ENCODE measurements at places on chromosomes 12 and 14.

- DNase-seq, result no peak
Observed at GRCh38 chr12:120539303-120539702, 5.1 kb downstream of the RNF10 start.

DNA sequence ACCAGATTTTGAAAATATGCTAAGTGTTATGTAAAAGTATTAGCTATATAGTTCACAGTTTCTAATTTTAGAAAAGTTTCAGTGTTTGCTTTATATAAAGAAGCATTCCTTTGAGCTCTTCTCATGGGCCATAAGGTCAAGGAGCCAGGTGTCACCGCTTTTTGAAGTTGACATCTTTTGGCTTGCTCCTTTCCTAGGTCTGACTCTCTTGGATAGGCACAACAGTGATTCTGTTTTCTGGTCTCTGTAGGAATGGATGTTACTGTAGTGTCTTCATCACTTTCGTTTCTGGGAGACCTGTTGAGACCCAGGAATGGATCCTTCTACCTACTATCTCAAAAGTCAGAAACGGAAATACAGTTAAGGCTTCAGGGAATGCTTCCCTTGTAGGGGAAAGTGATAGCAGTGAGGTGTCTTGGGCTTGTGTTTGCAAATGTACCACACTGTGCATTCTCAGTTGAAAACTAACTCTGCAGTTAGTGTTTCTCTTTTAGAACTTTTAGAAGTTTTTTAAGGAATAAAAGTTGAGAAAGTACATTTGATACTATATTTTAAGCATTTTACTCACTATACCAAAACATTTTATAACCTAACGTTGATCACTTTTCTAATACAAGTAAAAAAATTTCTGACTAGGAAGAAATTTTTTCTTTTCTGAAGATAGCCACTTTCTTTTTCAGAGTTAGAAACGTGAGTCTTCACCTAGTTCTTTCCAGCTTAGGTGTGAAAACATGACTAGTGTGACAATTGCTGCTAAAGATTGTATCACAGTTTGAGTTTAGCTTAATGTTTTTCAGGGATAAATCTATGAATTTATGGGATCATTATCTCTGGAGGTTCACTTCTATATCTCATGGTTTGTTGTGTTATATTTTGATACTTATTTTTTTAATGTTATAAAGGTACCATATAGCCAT, 20.8 kb downstream of the VRK1 start:
- DNase-seq, result no peak

DNA sequence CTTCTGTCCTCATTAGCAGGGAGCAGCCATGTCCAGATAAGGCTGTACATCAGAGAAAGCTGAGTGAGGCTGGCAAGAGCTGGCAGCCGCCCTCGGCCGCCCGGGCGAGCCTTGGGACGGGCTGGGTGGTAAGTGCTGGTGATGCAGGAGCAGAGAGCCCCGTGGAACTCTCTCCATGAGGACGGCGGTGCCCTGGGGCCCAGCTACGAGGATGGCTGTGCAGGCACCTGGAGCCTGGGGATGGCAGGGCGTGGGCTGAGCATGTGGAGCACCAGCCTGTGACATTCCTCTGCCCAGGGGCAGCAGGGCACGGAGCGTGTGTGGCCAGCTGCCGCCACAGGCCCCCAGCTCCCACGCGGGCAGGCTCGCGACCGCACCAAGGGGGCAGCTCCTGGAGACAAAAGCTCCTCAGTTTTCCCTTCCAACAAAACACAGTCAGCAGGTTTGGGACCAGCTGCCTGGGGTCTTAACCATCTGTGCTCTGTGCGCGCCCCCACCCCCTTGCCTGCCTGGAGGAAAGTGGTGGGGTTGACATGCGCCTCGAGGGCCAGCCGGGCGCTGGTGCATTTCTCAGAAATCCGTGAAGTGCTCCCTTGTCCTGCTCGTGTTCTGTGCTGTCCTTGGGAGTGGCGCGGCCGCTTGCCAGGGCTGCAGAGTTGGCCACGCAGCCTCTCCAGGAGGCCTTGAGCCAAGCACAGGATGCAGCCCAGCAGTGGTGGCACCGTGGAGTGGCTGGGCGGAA, 21.4 kb downstream of the PACS2 start:
- no peak for DNase-seq

DNA sequence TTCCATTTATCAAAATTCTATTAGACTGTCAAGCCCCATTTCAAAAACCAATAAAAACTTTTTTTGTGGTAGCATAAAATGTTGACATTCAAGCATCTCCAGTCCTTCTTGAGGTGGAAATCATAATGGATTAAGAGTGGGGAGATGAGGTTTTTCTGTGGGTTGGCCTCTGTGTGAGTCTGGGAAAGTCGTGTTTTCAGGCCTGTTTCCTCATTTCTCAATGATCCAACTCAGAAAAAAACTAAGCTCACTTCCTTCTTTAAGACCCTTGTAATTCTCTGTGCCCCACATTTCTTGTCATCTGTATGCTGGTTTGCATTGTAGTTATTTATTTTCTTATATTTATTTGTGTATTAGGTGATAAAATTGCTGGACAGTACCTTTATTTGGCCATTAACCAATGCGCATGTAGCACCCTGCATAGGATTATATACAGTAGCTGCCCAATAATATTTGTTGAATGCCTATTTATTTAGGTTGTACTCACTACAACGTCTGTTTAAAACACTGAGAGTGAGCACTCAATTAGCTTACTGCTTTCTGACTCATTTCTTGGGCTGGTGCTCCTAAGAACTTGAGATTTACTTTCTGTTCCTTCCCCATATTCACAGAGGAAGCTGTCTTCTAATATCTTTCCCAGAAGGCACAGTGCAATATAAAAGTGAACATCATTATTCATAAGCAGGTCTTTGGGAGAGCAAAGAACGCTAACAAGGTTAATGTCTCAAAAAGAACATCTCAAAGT, 121.9 kb downstream of the DNAI7 start:
- DNase-seq, result no peak

- DNase-seq, result no peak
Observed at GRCh38 chr12:58576916-58577315, 343.4 kb downstream of the LRIG3 start.

DNA sequence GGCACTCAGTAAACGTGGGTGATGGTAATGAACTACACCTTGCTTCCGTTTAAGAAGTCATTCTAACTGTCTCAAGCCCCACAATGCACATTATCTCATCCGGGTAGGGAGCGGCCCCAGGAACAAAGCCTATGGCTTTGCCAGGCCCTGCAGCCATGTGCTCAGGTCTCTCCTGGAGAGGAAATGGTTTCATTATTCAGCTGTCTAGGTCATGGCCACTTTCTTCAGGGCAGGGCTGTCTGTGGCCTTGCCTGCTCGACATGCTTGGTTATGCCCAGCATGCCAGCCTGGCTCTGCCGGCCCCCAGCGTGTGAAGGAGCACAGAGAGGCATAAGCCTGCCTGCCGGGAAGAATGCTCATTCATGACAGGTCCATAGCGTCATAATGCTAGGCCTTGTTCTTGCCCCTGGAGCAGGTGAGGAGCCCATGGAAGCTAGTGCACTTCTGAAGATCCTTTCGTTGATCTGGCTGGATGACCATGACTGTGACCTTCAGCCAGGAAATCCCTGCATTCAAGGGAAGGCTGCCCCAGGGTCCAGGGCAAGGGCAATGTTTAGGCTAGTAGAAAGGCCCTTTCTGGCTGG, 26.3 kb upstream of the FOS start:
- no peak for DNase-seq

- no peak for DNase-seq
Observed at GRCh38 chr14:79426103-79426755, 785.1 kb downstream of the DIO2 start.

- no peak for DNase-seq
Observed at GRCh38 chr14:58088961-58089360, 63.1 kb downstream of the ARMH4 start.

- DNase-seq, result no peak
Observed at GRCh38 chr12:119176267-119177055, 2.3 kb upstream of the HSPB8 start.

GRCh38 chr12:90036637-90037036, 328.0 kb upstream of the ATP2B1 start:
- DNase-seq, result no peak

GRCh38 chr14:35682802-35683201, 126.3 kb downstream of the RALGAPA1 start:
- no peak for DNase-seq

DNA sequence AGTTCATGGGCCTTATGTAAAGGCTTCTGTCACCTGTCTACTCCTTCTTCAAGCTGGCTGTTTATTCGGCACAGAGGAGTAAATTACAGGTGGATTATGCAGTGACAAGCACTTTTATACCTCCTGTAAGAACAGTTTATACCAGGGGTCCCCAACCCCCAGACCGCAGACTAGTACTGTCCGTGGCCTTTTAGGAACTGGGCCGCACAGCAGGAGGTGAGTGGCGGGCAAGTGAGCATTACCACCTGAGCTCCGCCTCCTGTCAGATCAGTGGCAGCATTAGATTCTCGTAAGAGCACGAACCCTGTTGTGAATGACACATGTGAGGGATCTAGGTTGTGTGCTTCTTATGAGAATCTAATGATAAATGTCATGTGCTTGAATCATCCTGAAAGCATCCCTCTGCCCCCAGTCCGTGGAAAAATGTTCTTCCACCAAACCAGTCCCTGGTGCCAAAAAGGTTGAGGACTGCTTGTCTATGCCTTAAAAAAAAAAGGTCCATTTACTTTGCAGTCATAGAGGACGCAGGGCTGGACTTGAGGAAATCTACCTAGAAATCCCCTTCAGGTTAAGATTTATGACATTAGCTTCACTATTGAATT, 78.8 kb downstream of the ETV6 start:
- no peak for DNase-seq

GRCh38 chr12:122743895-122744525, 8.6 kb upstream of the DENR start:
- no peak for DNase-seq

- DNase-seq, result no peak
Observed at GRCh38 chr12:62284749-62285148, 24.5 kb downstream of the USP15 start.

DNA sequence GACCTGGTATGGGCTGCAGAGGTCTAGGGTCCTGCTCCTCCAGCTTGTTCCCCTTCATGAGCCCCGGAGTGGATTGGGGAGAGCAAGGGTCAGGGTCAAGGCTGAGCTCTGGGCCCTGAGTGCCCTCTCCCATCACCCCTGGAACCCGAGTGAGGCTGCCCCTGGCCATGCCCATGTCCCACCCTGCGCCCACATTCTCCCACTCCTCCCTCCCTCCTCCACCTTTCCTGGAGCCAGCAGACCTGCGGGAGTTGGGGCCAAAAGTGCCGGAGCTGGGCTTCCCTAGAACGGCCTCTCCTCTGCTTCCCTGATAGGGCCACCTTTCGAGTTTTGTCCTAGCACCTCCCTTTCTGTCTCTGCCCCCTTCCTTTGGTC, 590 bp downstream of the SCNN1A start:
- no peak for DNase-seq
